ENCODE measurements at places on chromosomes 12 and 14.

GRCh38 chr14:91332171-91332985 is 85.2 kb downstream of the CCDC88C start:
- no peak for DNase-seq

DNA sequence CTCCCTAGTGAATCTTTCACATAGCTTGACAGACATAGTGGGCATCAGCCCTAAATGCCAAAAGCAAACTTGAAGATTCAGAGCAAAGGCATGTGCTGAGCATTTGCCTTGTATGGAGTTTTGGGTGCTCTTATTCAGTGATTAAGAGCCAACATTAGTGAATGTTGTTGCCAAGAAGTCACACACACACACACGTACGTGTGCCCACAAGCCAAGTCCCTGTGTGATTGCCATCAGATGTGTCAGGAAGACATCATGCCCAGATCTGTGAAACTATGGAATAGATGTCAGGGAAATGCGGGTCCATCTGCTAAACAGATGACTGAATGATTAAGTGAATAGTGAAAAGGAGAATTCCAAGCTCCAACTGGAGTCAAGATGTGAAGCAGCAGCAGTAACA is 149.0 kb downstream of the AKAP6 start:
- no peak for DNase-seq

- DNase-seq, result no peak
These were observed 482.8 kb upstream of the TBX3 start for GRCh38 chr12:115166698-115167315.

- no peak for DNase-seq
These were observed 2.5 kb upstream of the LRRK2 start for GRCh38 chr12:40222247-40222646.

GRCh38 chr12:122014781-122015180 is 6.9 kb upstream of the BCL7A start:
- DNase-seq, result no peak

GRCh38 chr12:604956-605355 is 58.3 kb downstream of the NINJ2 start:
- DNase-seq, result no peak

DNA sequence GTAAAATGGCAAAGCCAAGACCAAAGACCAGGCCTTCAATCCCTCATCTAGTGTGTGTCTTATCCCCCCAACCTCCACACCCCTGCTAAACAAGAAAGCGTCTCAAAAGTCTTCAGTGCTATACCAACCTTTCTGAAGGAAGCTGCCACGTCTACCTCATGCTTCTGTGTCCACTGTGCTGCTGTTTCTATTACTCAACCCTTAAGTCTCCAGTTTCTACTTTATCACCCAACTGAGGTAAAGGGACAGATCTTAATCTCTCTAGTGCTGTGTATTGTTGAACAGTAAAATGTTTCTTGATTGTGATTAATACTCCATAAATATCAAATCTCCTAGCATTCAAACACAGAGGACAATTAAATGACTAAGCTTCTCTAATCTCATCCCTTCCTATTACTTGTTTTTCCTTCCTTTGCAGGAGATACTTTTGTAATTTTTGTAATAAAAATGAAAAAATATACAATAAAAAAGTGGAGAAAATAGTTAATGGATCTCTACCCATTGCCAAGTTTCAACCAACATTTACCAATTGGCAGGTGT is 23.3 kb downstream of the BTBD7 start:
- DNase-seq, result no peak

- DNase-seq, result no peak
These were observed 553.7 kb downstream of the FOXG1 start for GRCh38 chr14:29320286-29320685.

DNA sequence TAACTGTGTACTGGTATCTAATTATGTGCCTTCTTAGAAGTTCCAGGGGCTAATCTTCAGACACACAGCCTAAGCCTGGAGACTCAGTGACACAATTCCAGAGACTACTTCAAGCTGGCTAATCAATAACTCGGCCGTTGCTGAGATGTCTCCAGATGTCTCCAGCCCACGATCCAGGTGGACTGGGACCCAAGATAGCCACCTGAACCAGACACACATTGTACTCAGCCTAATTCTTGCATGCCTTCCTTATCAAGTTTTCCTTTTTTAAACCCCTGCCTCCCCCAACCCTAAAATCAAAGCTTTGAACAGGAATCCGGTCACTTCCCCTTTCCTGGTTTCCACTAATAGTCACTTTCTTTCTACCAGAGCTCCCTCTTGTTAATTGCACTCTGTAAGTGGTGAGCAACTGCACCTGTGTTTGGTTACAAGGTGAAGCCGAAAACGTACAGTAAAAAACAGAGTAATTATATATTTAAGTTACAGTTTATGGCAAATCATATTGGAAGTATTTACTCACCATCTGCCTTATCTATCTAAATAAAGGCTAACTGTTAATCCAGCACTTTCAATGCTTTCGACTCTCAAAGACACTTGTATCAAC is 39.8 kb upstream of the PTGDR start:
- no peak for DNase-seq

GRCh38 chr12:56599797-56600196 is 30.3 kb downstream of the BAZ2A start:
- DNase-seq, result no peak

GRCh38 chr12:11814374-11814773 is 164.9 kb downstream of the ETV6 start:
- no peak for DNase-seq
